ENCODE measurements at places on chromosomes 4 and X. TPM values are rescaled to one million over a fixed set of nuclear protein-coding genes. Genes with fewer than 3 reads are reported as not detected.

DNA sequence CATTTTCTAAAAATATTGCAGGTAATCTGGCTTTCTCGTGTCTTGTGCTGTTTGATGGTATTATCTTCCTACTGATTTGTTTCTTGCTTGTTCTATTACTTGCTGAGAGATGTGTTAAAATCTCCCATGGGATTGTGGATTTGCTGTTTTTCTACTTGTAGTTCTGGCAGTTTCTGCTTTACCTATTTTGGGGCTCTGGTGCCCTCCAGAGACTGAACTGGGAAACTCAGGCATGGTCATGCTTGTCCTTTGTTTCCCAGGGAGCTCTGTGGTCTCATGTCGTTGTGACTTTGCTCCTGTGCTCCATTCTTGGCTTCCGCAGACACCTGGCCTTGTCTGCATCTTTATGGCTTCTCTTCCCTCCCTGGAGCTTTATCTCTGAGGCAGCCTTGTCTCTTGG lies 39.5 kb downstream of the NSD2 start:
- no peaks in the 10 kb centered on the region for H3K4me1 ChIP-seq
- H3K27me3 ChIP-seq: no peaks in the 10 kb centered on the region
- no peak overlapping the region for H3K27ac ChIP-seq
- no peaks in the 10 kb centered on the region for H3K36me3 ChIP-seq
- H3K4me3 ChIP-seq: no peak overlapping the region

GRCh38 chrX:155027509-155028066 lies 944 bp downstream of the FUNDC2 start:
- H3K4me1 ChIP-seq: no peaks in the 10 kb centered on the region
- H3K27me3 ChIP-seq: no peaks in the 10 kb centered on the region
- peak overlapping the region; percentile 93 for H3K27ac ChIP-seq
- no peaks in the 10 kb centered on the region for H3K36me3 ChIP-seq
- peak overlapping the region; percentile 61 for H3K4me3 ChIP-seq

DNA sequence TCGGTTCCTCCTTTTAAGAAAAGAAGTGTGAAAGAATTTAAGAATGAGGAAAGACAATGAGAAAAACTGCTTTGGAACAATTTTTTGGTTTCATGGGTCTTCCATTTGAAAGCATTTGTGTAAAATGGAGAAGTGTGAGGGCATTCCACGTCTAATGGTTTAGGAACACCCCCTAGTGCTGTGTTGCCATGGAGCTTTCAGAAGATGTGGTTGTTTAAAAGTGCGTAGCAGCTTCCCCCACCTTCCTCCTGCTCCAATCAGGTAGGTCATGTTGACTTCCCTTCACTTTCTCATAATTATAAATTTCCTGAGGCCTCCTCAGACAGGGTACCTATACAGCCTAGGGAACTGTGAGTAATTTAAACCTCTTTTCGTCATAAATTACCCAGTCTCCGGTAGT lies 50.0 kb downstream of the UGT2B10 start:
- H3K27ac ChIP-seq: no peak overlapping the region
- H3K36me3 ChIP-seq: no peaks in the 10 kb centered on the region
- H3K4me1 ChIP-seq: no peaks in the 10 kb centered on the region
- no peak overlapping the region for H3K4me3 ChIP-seq
- no peak for DNase-seq

DNA sequence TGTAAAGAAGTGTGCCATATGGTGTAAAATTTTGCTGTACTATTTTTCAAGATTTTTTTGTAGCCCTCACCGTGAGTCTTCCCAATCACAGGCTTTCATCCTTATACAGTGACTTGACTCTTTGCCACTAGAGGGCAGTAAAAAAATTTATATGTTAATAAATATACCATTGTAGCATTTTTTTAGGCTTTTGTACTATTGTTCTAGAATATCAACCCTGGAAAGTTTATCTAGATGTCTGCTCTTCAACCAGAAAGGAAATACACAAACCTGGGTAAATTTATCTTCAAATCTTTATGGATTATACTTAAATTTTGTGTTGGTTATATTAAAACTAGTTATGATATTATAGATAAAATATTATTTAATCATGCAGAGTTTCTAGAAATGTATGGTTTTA lies 235.3 kb downstream of the TENM3 start:
- no peaks in the 10 kb centered on the region for H3K4me1 ChIP-seq
- H3K36me3 ChIP-seq: no peaks in the 10 kb centered on the region
- no peak overlapping the region for H3K4me3 ChIP-seq
- H3K27ac ChIP-seq: no peak overlapping the region
- no peak for DNase-seq

The TMEM35A gene
- total RNA-seq: 62.1 TPM

DNA sequence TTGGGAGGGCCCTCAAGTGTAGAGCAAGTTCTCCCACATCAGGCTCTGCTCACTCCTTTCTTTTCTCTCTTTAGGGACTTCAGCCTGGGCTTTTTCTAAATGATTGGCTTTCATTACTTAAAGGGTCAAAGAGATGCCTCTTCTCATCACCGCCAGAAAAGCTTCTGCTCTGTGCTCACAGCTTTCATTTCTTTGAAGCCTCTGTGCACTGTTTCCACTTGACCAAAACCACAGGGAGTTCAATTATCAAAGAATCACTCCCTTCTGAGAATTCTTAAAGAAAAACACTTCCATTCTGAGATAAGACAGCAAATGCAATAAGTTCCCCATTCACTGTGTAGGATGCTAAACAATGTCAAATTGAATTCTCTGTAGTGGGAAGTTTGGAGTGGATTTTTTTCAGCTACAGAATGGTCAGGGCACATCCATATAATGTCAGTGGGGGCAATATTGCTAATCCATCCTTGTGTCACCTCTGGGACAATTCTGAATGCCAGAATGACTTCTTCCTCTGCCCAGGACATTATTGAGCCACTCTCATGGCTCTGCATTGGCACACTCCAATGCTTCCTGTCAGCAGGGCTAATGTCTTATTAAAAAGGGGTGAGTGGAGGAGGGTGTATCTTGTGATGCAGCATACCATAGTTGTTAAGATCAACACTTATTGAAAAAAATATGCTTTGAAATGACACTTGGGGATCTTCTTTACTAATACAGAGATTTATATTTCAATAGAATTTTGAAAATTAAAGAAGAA lies 217.6 kb downstream of the SNCA start:
- no peak overlapping the region for H3K27ac ChIP-seq
- DNase-seq: no peak
- H3K36me3 ChIP-seq: no peaks in the 10 kb centered on the region
- H3K4me3 ChIP-seq: no peak overlapping the region
- no peaks in the 10 kb centered on the region for H3K4me1 ChIP-seq

The CXCL3 gene
- total RNA-seq: not detected

The NALF2 gene
- not detected for total RNA-seq

DNA sequence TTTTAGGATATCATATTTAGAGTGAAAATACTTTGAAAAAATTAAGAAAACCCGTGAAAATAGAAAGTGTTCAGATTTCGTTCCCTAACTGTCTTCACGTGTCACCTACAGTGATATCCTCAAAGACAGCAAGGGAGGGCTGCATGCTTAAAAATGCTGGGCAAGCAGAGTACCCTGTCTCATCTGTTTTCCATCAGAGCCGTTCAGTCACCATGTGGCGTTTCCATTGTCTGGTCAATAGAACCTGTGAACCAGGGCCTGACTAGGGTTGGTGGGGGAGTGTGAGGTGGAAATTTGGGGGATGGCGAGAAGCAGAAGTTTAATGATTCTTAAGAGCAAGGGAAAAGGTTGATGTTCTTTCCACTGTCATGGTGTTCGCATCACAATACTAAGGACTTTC lies 173.9 kb downstream of the BMPR1B start:
- no peaks in the 10 kb centered on the region for H3K4me1 ChIP-seq
- no peak overlapping the region for H3K4me3 ChIP-seq
- H3K27ac ChIP-seq: no peak overlapping the region
- H3K27me3 ChIP-seq: no peaks in the 10 kb centered on the region

Data from sigmoid colon (tissue), 7 donors.